ENCODE measurements at places on chromosomes 2 and 18. TPM values are rescaled to one million over a fixed set of nuclear protein-coding genes. Genes with fewer than 3 reads are reported as not detected.
A peak's percentile ranks its signal among the peaks of the same experiment; 100 is the strongest.

- no peak for DNase-seq
These were observed 81.3 kb downstream of the CERKL start for GRCh38 chr2:181575650-181576025.

GRCh38 chr2:125456693-125457363, 1199.1 kb upstream of the GYPC start:
- DNase-seq: no peak

DNA sequence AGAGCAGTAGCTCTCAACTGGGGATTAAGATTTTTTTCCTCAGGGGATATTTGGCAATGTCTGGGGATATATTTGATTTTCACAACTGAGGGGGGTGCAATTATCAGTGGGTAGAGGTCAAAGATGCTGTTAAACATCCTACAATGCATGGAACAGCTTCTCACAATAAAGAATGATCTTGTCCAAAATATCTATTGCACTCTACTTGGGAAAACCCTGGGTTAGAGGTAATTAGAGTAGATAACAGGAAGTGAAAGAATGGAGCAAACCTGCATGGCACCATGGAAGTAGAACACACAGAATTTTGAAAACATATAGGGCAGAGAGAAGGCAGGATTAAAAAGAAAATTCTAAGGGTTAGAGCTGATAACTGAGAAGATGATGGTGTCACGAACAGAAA, 26.4 kb upstream of the PPM1B start:
- DNase-seq: no peak

- DNase-seq: no peak
These were observed 37.0 kb downstream of the PUM2 start for GRCh38 chr2:20313659-20314058.

- no peak for DNase-seq
These were observed 41.9 kb downstream of the TACR1 start for GRCh38 chr2:75157435-75157834.

DNA sequence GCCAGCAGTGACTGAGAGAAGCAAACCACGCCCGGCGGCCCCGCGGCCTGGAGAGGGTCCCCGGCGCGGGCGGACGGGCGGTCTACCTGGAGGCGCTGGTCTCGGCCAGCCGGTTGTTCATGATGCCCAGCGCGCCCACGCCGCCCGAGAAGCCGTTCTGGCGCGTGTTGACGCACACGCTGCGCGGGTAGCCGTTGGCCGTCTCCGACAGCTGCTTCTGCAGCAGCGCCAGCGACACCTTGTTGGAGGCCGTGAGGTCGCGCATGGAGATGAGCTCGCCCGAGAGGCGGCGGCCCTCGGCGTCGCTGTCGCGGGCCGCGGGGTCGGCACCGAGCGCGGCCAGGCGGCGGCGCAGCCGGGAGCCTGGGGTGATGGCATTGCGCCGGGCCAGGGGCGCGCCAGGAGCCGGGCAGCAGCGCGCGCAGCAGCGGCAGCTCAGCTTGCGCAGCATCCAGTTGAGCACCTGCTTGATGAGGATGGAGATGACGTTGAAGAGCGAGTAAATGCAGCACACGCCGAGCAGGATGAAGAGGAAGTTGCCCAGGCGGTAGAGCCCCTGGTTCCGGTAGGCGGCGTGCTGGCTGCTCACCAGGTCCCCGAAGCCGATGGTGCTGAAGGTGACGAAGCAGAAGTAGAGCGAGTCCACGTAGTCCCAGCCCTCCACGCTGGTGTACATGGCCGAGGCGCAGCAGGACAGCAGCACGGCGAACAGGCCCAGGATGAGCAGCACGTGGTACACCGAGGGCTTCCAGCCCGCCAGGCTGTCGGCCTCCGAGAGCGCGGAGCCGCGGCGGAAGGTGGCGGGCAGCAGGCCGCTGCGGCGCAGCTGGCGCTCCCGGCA, 118.1 kb downstream of the MSH2 start:
- DNase-seq: peak; percentile 73

DNA sequence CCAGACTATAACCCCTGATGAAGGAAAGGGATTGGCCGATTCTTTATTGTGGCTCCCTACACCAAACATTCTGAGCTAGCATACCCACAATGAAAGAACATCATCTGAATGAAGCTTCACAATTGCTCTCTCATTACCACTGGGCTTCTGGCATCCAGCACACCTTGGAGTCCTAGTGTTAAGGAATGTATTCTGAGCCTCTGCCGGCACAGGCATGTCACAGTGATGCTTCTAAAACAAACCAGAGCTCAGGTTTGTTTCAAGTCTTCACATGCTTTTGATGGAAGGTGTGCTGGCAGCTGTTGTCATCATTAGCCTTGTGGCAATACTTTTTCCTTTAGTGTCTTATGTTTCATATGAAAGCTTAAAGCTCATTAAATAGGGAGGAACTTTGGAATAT, 76.3 kb upstream of the RBBP8 start:
- DNase-seq: no peak

- DNase-seq: no peak
These were observed 153.4 kb upstream of the CCDC150 start for GRCh38 chr2:196486146-196486545.

Gene GCFC2
- 29.9 TPM for polyA plus RNA-seq

Gene DIPK1C
- polyA plus RNA-seq: not detected

Gene DPP10
- not detected for polyA plus RNA-seq

Gene FKBP1B
- 0.77 TPM for polyA plus RNA-seq
